ENCODE measurements at places on chromosomes 16 and 17.

DNA sequence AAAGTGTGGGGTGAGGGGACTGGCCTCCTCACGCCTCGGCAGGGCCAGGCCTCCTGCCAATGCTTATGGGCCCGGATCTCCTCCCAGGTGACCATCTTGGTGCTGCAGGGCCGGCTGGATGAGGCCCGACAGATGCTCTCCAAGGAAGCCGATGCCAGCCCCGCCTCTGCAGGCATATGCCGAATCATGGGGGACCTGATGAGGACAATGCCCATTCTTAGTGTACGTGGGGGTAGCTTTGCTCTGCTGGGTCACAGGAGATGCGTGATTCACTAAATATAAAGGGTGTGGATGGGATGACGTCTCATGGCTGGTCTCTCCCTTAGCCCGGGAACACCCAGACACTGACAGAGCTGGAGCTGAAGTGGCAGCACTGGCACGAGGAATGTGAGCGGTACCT lies 19.5 kb downstream of the NUP85 start:
- DNase-seq = no peak

DNA sequence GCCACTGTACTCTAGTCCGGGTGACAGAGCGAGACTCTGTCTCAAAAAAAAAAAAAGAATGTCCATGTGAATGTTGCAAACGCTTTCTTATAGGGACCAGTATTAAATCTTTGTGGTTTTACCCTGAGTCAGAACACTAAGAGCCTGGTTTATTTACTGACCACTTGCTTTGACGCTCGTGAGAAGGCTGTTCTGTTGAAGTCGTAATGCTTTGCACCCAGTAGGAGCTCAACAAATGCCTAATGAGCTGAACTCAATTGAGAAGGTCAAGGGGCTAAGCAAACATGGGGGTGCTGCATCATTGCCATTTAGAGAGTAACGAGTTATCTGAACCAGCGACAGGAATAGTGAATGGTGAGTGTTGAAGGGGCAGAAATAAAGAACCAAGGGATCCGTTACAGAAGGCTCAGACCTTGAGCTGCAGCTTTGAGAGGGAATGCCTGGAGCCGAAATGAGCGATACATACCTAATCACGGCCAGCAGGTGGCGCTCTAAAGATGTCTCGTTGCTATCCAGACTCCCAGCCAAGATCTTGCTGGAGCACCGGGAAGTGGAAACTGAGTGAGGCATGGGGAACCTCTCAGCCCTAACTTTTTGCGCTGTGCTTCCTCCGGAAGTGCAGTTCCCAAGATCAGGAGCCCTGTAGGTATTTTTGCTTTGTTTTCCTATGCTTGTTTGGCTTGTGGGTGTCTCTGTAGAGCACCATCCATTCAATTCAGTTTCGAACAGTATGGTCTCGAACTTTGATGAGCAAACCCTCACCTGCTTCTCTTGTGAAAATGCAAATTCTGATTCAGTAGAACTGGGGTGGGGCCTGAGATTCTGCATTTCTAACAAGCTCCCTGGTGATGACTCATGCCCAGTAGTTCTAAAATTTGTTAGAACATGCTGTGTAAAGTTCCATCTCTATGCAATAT lies 12.6 kb upstream of the RNF222 start:
- DNase-seq = peak; percentile 32

DNA sequence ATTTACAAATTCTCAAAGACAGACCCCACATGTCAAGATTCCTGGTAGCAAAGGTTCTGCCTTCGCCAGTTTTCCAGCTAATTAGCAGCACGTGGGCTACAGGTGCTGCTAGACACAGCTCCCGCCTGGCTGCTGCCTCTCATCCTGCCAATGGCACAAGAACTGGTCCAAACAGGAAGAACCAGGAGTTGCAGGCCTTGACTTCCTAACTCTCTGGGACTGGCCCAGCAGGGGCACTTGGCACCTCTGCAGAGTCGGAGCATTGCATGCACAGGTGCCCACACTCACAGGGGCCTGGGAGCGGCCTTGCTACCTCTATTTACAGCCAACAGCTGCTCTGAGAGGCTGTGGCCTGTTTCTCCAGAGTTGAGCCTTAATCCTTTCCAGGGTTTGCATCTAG lies 39.6 kb downstream of the TK2 start:
- no peak for DNase-seq

DNA sequence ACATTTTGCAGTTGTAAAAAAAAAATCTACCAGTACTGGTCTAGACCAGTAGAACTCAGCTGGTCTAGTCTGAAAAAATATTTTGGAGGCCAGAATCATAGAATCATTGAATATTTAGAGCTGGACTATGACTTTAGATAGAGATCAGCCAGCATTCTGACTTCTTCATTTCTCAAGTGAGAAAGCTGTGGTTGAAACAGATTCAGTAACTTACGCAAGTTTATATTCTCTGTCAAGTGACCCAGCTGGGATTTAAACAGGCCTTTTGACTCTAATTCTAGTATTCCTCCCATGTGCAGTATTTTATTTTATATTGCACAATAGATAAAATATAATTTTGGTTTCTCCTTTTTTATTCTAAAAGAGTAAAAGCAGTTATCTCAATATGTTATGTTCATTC lies 4.9 kb downstream of the TNRC6A start:
- no peak for DNase-seq

- DNase-seq = no peak
Observed at GRCh38 chr16:87457061-87457611, 35.7 kb downstream of the ZCCHC14 start.

- DNase-seq = no peak
Observed at GRCh38 chr16:77899416-77899815, 111.1 kb downstream of the VAT1L start.

DNA sequence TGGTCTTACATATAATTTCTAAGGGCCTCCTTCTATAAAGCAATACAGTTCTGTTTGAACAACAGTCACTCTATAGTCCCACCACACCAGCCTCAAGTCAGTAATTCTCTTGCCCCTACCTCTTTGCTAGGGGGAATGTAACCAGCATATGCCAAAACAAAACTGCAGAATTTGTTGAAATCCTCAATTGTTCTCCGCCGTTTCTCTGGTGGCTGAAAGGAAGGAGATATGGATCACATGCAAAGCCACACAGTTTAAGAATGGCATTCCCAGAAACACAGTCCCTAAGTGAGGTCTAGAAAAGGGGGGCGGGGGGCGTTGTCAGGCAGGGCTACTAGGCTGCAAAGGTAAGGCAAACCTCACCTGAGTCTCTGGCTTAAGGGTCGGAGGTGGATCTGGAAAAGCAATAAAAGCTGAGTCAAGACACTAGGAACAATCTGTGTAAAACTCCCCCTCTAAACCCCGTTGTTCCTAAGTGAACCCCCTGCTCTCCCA lies 1.9 kb downstream of the PHF23 start:
- no peak for DNase-seq

GRCh38 chr16:83842291-83842690 lies 34.5 kb downstream of the HSBP1 start:
- no peak for DNase-seq

DNA sequence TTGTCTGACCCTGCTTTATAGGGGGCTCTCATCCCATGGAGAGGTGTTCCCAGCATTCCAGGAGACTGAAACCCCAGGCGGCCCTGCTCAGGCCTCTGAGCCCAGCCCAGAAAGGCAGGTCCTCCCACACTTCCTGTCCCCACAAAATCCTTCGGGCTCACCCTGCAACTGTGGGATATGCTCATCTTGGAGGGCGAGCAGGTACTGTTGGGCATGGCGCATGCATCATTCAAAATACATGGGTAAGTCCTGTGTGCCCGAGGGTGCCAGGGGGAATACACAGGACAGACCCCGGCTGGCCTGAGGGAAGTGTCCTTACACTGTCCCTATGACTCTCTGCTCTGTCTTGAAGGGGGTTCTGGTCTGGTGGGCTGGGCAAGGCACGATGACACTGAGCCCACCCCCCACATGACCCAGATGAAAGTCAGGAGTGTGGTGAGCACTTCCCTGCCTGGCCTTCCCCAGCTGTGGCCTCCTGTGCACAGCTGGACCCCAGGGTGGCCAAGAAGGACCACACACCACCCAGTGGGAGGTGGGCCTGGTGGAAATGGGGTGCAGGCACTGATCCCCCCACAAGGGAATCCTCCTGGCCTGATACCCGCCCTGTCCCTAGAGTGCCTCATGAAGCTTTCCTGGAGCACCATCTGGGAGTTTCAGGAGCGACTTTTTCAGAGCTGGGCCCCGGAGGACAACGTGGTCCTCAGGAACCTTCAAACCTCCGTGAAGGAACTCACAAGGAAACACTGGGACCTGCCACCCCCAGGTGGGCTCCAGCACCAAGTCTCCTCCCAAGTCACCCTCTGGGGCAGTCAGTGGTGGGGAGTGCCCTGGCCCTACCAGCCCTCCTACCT lies 46.7 kb downstream of the USP22 start:
- no peak for DNase-seq

DNA sequence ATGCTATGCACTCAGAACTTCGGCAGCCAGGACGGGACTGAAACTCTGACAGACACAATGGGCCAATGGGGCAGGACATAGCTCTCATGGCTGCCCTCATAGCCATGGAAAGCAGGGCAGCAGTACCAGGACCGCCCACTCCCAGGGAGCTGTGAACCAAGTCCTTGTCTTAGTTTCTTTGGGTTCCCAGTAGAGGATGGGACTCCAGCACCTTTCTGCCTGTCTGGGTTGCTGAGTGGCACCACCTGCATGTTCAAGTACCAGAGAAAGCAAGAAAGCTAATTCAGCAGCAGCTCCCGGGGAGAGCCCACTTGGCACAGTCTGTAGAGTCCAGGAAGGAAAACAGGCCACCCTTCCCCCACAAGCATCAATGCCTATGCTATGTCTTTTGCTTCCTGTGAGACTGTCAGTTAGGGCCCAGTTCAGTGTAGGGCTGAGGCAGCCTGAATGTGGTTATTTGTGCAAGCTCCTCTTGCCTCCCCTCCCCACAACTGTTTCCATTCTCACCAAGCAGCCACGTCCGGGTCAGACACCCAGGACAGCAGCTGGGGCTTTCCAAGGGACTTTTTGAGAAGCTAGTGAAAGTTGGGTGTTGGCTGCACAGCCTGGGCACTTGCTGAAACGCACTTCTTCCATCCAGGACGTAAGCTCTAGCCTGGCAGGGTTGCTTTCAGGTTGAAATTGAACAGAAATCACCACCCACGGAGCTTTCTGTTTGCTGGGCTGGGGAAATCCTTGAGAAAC lies 7.8 kb downstream of the SUPT4H1 start:
- no peak for DNase-seq

DNA sequence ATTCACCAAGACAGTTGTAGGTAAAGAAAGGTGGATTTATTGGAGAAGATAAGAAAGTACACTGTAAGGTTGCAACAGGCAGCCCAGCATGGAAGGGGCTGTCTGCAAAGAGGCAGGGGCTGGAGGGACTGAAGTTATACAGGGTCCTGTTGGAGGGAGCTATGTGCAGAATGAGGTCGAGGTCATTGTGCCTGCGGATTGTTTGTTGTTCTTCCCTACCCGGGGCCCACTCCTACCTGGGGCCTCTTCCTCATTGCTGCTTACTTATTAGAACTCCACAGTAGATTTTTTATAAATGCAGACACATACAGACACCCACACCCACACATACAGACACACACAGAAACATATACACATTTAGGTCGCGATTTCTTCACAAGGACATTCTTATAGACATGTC lies 466.2 kb downstream of the MAF start:
- no peak for DNase-seq

Measured in non-pigmented ciliary epithelial cell (primary cell).